ENCODE measurements at places on chromosomes 3 and 15.

DNA sequence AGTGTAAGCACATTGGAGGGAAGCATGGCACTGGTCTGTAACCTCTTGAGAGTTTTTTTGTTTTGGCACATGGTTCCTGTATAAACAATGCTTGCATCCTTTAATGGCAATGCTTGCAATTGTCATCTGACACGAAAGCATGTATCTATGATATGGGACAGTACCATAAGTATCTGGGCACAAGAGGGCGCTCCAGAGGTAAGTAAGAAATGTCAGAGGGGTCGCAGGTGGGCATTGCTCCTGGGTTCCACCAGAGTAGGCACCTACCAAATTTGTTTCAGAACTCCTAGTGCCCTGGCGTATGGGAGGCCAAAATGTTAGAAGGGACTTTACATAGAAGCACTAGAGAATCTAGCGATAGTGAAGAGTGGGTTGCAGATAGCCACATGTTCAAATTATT is 58.7 kb upstream of the BCHE start:
- DNase-seq, result no peak

- DNase-seq, result no peak
Measured at GRCh38 chr3:37154668-37155314, 19.6 kb downstream of the LRRFIP2 start.

DNA sequence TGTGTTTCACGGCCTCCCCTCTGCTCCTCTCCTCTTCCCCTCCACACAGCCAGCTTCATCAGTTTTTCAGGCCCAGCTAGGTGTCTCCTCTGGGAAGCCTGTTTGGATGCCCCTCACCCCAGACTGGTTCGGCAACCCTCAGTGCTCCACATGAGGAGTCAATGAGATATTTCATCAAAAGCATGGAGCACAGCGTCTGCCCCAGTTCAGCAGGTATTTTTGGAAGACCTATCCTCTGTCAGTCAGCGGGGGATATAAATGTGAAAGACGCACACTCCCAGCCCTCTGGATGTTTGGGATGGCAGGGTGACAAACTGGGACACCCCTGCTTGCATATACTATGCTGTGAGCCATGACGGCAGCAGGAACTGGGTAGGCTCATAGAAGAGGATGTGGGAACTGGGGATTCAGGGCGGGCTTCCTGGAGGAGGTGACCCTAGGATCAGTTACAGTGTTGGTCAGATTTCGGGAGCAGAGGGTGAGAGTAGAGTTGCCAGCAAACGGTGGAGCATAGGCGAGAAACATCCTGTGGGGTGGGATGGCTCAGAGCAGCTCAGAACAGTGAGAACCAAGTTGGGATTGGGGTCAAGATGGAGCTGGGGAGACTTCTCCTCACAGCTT is 42.9 kb downstream of the PXYLP1 start:
- no peak for DNase-seq

GRCh38 chr3:142664819-142665218 is 59.0 kb upstream of the TRPC1 start:
- DNase-seq, result no peak

DNA sequence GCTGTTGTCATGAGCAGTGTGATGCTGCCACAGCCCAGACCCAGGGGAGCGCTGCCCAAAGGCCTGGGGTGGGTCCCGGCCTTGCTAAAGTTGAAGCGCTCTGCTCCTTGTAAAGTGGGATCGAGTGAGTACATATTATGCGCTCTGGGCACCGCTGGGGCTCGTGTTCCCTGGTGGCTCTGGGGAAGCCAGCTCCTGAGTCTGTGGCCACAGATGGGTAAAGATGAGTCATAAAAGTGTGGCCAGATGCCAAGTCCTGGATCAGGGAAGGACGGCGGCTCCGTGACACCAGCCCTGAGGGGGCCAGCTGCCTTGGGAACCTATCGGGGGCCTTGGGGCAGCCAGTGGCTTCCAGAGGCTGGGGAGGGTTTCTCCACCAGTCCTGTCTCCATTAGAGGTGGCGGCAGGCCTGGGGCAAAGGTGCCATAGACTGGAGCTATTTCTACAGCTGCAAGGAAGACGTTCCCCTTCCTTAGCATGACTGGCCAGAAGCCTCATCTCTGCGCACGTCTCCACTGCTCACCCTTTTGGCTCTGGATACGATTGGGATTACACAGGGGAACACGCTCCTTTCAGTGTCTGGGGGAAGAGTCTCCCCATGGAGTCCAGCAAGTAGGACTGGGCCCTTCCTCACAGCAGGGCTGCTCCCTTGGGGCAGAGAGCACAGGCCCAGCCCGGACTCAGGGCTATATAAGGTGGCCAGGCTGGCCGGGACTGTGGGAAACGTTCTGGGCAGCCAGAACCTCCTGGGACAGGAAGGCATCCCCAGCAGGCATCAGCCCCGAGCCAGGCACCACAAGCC is 1.2 kb upstream of the ITIH4 start:
- DNase-seq, result peak; percentile 86

GRCh38 chr3:194496217-194496919 is 9.6 kb upstream of the ATP13A3 start:
- DNase-seq, result no peak

GRCh38 chr3:142876417-142876816 is 12.5 kb downstream of the PCOLCE2 start:
- no peak for DNase-seq

DNA sequence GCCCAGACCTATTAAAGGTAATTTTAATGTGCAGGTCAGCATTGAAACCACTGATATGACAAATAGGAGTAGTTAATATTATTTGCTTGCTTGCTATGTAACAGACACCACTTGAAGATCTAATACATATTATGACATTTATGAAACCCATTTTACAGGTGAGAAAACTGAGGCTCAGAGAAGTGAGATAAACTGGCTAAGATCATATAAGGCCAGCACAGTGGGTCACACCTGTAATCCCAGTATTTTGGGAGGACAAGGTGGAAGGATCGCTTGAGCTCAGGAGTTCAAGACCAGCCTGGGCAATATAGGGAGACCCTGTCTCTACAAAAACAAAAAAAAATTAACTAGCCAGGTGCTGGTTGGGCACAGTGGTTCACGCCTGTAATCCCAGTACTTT is 33.1 kb upstream of the EIF4A2 start:
- DNase-seq, result no peak

DNA sequence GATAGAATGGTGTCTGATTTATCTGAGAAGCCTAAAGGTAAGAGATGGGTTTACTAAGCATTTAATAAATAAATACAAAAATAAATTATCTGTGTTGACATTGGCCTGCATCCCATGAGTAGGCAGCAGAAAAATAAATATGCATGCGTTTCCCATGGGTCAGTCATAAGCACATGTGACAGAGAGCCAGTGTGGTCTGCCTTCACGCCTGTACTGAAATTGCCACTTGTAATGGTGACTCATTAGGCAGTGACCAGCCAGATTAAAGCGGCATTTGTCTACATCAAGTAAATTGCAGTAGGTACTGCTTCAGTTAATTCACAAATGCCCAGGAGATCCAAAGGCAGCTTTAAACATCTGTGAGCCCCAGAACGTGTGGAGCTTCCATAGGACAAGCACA is 399.6 kb downstream of the NAALADL2 start:
- DNase-seq, result no peak

GRCh38 chr3:146469150-146470017 is at the start of gene PLSCR2:
Gene PLSCR2 (minus strand): TSS chr3:146469561. CDS start chr3:146459904, 9,657 bp downstream.
- DNase-seq, result no peak

DNA sequence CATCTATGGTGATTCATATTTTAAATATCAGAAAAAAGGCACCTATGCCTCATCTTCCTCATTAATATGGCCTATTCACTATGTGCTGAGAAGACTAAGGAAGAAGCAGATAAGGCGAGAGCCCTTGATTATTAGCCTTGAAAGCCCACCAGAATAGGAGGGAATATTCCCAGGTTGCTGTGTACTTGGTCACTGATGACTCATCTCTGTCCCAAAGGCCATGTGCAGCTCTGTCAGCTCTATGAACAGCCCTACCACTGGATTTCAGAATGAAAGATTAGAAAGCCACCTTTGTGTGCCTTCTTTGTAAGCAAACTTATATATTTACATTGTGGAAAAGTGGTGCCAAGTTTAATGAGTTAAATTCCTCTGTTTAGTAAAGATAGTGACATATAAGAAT is 211.5 kb downstream of the NFKBIZ start:
- DNase-seq, result no peak

GRCh38 chr3:161409069-161409468 is 37.8 kb upstream of the SPTSSB start:
- peak; percentile 80 for DNase-seq

GRCh38 chr15:79593119-79593869 is 161.2 kb downstream of the MINAR1 start:
- peak; percentile 11 for DNase-seq

- peak; percentile 25 for DNase-seq
Measured at GRCh38 chr3:138625707-138626365, 17.3 kb downstream of the FAIM start.

- DNase-seq, result no peak
Measured at GRCh38 chr3:38097446-38098375, 39.2 kb downstream of the ACAA1 start.

DNA sequence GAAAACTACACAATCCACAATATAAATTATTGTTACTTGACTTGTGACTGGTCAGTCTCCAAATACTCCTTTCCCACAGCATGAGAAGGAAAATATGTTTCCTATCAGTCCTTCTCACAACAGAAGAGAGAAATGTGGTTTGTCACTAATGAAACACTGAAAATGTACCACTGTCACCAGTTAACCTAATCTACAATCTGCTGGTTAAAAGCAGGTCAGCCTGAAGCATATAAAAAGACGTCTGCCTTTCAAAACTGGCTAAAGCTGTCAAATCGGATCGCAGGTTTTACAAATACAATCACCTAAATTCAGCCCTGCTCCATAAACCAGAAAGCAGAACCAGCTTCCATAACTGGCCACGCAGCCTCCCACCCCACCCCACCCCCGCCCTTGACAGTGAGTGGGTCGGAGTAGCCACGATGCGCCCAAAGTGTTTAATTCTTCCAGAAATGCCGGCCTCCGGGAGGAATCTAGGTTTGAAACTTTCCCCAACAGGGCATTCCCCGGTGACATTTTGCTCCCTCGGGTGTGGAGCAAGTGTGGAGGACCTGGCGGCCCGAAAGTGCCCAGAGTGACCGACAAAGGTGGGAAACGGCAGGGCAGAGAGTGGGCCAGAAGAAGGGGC is 682 bp downstream of the ETFA start:
- peak; percentile 70 for DNase-seq

DNA sequence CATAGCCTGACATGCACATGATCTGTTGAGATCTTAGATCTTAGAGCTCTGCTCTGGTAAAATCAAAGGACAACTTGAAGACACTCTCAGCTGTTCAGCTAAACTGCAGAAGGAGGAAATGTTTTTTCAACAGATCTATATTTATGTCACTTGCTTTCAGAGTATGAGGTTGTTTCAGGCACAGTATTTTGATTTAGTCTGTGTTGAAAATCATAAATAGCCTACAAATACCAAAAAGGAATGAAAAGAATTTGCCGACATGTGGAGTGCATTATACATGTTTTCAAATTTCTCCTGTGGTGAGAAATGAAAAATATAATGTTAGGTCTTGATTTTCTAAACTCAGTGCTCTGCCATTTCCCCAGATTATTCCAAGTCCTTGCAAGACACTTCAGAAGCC is 1118.4 kb downstream of the TBL1XR1 start:
- peak; percentile 64 for DNase-seq

DNA sequence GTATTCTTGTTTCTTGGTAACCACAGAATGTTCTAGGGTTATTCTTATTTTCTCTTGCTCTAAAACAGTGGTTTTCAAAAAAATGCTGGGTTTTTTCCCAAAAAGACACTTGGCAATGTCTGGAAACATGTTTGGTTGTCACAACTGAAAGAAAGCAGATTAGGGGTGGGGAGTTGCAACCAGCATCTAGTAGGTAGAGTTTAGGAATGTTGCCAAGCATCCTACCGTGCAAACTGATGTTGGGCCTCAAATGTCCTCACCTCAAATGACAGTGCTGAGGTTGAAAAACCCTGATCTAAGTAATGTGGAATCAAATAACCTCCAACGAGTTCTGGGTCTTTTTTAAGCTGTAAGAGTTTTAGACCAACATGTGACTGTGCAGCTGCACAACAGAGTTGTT is 270.5 kb upstream of the STT3B start:
- DNase-seq, result no peak

DNA sequence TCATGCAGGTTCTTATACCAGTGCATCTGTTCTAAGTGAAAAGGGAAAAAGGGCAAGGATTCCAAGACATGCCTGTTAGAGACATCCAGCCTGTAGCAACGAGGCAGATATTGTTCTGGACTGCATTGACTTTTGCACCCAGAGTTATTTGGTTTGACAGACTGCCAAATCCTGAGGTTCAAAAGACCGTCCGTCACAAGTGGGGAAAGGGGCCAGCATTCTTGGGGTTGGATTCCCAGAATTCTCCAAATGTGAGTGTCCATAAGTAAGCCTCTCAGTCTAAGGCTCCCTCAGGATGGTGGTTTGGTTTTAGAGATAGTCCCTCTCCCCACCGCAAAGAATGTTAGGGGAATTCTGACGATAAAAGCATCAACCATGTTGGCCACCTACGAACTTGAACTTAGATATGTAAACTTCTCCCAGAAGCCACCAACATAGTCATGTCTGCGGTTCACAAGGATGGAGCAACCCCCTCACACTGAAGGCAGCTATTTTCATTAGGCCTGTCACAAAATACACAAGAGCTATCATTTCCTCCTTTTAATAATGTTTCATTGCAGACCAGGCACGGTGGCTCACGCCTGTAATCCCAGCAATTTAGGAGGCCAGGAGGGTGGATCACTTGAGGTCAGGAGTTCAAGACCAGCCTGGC is 13.6 kb upstream of the LACTB start:
- peak; percentile 99 for DNase-seq

- no peak for DNase-seq
Measured at GRCh38 chr3:98454929-98455328, 8.1 kb upstream of the OR5K1 start.

- DNase-seq, result no peak
Measured at GRCh38 chr3:165233501-165234195, 37.5 kb upstream of the SLITRK3 start.

- DNase-seq, result no peak
Measured at GRCh38 chr3:157129803-157130466, 30.0 kb downstream of the CCNL1 start.

DNA sequence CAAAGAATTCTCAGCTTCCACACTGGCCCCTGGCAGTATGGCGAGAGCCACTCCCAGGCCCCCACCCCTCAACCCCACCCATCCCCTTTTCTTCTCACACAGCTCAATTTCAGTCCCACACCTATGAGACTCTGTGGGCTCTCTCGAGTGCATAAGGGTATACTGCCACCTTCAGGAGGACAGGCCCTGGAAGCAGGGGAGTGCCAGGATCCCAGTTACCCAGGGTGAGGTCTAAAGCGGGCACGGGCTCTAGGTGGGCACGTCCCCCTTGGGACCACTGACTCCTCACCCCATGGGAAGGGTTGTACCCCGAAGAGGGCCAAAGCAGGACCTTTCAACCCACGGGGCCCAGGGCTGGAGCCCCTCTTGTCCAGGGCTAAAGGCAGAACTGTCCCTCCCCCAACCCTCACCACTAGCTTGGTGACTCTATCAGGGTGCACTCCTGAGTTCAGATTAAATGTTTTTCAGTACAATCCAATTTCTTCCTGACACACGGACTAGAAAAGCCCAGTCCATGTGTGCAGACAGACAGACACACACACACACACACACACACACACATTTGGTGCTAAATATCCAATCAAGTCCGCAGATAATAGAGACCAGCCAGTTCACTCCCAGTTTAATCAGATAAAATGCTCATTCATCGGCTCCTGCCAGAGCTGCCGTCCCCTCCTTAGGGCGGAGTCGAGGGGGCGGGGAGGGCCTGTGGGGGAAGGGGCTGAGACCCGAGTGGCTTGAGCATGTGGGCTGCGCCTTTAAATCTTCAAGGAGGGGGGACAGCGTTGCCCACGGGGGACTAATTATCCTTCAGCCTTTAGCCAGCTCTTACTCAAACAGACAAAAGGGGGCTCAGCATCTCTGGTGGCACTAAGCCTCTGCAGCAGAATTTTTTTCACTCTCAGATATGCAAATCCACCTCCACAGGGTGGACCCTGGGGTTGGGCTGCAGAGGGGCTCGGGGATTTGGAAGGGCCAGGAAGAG is 59.3 kb downstream of the CYP11A1 start:
- peak; percentile 91 for DNase-seq

All from adipocyte (in vitro differentiated cells).